ENCODE measurements at places on chromosomes 2 and 18.

DNA sequence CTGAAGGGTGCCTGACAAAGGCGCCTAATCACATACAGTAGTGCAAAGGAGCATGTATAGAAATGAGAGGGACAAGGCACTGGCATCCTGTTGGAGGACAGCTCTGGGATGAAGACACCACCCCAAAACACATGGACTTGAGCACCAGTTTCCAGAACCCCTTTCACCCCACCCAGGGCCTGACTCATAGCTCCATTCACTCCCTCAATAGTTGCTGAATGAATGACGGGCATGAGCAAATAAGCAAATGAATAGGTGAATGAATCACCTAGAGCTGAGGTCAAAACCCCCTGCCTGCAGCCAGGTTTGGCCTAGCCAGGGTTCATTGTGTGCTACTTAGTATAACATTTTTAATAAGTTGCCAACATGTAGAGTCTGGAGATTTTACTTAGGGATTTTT is 66.3 kb downstream of the NRP2 start:
- DNase-seq: no peak

GRCh38 chr2:168997118-168997521 is 34.0 kb downstream of the ABCB11 start:
- DNase-seq: no peak

DNA sequence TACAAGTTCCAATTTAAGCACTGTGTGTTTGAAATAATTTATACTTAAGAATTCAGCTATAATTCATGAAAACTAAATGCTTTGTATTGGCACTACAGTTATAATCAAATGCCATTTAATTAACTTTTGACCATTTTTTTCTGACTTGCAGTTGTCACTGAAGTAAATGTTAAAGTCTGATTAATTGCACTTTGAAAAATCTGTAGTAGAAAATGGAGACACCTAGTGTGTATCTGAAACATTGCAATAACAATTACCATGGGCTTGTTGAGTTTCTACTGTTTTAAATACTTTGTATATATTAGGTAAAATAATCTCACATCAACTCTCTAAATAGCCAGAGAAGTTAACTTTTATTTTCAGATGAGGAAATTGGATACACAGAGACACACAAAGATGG is 458.6 kb upstream of the FSIP2 start:
- DNase-seq: no peak

DNA sequence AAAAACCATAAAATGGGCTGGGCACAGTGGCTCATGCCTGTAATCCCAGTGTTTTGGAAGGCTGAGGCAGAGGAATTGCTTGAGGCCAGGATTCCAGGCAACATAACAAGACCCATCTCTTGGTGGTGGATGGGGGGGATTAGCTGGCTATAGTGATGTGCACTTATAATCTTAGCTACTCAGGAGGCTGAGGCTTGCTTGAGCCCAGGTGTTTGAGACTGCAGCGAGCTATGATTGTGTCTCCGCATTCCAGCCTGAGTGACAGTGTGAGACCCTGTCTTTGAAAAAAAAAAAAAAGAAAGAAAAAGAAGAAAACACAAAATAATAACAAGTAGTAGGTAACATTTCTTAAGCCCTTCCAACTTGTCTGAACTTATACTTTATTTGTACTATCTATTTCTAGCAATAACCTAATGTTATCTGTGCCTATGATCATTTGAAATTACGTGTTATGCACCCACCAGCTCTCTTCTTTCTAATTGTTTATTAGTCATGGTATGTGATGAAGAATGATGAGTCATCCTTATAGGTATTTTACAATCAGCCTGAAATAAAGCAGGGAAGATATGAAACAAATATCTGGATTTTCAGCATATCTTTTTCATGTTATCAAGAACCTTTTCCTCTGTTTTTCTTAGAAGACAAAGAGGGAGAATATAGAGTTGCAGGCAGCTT is 129.3 kb upstream of the UNC80 start:
- no peak for DNase-seq

DNA sequence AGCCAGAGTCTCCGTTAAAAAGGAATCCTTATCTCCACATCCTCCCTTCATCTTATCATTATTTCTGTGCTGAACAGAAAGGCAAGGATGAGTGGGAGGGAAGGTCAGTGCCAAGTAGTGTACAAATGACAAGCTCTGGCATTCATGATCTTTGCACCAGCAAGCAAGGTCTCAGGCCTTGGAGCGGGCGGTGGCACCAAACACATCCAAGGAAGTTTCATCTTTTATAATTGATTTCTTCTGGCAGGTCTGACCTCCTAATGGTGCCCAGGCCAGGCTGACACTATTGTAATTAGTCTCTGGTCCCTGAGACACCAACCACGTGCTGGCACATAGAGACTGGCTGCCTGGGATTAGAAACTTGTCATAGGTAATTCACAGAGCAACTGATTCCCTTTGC is 336.6 kb downstream of the EN1 start:
- DNase-seq: no peak
